ENCODE measurements at places on chromosomes 7 and 10.

- DNase-seq: no peak
These were observed 20.1 kb upstream of the COL13A1 start for GRCh38 chr10:69781576-69781975.

DNA sequence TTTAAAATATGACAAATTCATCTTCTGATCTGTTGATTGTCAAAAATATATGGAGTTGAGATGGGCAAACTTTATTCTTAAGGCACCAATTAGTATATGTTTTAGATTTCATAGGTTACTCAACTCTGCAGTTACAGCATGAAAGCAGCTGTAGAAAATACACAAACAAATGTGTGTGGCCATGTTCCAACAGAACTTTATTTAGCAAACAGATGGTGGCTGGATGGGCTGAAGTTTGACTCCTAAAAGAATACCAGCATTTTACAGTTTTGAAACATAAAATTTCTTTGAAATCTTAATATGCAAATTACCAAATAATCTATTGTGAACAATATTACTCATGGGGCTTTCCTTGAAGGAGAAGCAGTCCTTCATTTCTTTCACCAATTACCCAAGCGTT, 1206.0 kb upstream of the LRRTM3 start:
- DNase-seq: no peak

DNA sequence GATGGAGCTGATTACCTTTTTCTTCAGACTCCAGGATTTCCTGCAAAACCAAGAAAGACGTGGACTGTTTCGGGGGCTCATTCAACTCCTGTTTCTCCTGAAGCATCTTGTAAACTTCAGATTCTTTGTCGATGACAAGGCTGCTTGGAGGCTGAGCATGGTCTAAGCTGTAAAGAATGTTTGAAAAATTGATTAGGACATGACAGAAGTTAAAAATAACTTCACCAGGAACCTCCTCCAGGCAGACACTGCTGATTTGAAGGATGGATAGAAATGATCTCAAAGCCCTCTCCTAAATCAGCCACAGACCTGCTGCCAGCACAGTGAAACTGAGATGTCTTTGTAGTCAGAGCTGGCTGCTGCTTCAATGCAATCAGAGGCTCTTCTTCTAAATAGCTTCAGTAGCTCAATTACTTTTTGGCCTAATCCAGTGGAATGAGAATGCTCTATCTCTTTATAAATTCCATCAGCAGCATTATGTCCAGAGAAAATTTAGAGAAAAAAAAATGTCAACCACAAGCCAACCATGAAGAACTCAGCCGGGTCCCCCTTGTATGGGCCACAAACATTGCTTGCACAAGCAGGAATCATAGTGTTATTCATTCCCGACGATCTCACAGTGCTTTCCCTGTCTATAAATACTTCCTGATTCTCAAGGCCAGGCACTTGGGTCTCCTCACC, 43.5 kb downstream of the PDLIM1 start:
- no peak for DNase-seq

DNA sequence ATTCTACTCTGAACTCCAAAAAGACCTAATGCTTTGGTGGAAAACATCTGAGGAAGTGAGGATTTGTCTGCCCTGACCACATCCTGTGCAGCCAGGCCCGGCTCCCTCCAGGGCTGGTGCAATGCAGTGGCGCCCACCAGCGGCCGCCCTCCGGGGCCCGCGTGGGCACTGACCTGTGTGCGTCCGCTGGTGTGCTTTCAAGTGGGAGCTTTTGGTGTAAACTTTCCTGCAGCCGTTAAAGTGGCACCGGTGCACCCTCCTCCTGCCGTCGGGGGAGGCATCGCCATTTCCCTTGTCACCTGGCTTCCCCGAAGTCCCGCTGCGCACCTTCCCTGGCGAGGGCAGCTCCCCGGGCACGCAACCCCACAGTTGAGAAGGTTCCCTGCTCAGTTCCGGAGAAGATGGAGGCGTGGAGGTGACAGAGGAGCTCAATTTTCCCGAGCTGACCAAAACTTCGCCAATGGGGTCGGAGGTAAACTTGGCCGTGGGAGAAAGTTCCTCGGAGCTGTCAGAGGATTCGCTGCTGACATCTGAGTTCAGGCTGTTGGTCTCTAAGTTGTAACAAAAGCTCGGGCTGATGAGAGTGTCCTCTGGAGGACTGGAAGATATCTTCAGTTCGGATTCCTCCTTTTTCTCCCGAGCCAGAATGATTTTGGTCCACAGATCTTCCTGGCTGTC, 3.4 kb downstream of the KLF6 start:
- no peak for DNase-seq

GRCh38 chr7:49520951-49521350, 252.5 kb upstream of the VWC2 start:
- DNase-seq: no peak

DNA sequence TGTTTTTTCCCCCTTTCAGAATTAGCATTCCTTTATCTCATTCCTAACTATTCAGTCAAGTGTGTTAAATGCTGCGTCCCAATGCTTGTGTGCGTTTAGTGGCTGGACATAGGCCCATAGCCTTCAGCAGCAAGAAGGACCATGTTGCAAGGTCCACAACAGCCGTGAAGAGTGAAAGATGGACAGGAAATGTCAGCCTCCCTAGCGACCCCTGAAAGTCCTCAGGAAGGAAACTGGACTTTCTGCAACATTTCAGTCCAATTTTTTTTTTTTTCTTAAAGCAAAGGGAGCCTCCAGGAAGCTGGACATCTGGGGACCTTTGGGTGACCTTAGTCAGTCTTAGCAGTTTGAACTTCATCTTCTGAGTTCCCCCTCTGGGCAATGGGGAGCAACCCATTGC, 550.7 kb upstream of the MGMT start:
- no peak for DNase-seq

- DNase-seq: peak; percentile 69
These were observed 48.7 kb upstream of the FXYD4 start for GRCh38 chr10:43322769-43323168.

DNA sequence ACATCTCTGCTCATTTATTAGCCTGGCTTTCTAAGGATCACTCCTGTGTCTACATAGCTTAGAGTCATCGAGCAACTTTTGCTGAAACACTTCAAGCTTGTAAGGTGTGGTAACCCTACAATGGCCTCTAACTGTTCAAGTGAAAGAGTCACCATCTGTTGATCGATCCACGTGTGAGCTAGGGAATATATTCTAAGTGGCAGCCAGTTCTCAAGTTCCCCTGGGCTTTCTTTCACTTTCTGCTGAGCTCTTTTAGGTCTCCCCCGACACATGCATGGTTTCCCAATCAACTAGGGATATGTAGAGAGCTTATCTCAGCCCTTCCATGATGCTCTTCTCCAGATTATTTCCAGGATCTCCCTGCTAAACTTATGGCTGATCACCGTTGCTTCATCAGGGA, 15.5 kb downstream of the AOAH start:
- no peak for DNase-seq

- no peak for DNase-seq
These were observed 40.8 kb upstream of the CTBP2 start for GRCh38 chr10:125201108-125201524.

GRCh38 chr7:153401795-153402720, 642.5 kb downstream of the ACTR3B start:
- DNase-seq: no peak

GRCh38 chr10:57338823-57339558, 928.7 kb downstream of the IPMK start:
- DNase-seq: no peak

GRCh38 chr10:105354010-105354409, 712.9 kb downstream of the SORCS3 start:
- no peak for DNase-seq

DNA sequence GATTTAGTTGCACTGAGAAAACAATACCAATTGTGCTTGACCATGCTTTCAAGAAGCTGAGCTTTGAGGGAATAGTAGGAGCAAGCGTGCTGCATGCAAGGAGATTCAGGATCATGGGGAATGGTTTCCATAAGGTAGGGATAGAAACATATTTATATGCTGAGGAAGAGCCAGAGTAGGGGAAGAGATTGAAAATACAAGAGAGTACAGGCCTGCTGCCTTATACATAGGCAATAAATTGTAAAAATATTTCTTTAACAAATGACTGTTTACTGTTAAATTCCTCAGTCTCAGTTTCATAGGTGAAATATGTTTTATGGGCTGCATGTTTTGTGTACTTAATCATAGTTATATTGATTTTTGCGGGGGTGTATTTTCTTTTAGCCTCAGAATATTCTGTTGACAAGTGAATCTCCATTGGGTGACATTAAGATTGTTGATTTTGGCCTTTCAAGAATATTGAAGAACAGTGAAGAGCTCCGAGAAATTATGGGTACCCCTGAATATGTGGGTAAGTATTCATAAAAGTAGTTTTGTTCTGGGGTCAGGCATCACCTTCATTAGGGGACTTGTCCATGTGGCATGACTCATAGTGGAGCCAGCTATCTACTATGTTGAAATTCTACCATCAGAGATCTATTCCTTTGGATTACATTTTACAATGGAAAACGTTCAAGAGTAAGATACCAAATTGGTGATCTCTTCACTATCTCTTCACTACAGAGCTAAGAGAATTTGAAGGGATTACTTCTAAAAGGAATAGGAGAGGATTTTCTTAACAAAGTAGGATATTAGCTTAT, 36.5 kb downstream of the STK17A start:
- no peak for DNase-seq

GRCh38 chr7:2517678-2518507, 1.7 kb upstream of the LFNG start:
- no peak for DNase-seq

DNA sequence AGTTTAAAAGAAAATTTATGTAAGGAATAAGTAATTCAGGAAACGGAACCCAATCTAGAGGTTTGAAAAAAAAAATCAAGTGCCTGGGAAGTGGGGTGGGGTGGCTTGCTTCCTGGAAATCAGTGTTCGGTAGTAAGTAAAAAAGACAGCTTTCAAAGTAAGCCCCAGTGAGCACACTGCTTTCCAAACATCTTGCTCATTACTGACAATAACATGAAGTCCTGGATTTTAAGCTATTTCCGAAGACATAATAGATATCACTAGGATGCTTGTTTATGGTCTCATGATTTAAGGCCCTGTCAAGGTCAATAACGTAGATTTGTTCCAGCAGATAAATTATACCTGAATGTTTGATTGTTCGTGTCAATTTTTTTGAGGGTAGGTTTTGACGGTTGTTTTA, 1.3 kb downstream of the STAMBPL1 start:
- no peak for DNase-seq

DNA sequence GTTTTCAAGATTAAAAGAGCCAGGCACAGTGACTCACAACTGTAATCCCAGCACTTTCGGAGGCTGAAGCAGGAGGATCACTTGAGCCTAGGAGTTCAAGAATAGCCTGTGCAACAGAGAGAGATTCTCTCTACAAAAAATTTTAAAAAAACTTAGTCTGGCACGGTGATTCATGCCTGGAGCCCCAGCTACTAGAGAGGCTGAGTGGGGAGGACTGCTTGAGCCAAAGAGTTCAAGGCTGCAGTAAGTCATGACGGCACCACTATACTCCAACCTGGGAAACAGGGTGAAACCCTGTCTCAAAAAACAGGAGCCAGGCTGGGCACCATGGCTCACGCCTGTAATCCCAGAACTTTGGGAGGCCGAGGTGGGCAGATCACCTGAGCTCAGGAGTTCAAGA, 86.6 kb upstream of the KCTD7 start:
- no peak for DNase-seq

- no peak for DNase-seq
These were observed 69.9 kb downstream of the FOXL3 start for GRCh38 chr7:359766-360361.

GRCh38 chr7:43653891-43654504, 71.1 kb downstream of the STK17A start:
- no peak for DNase-seq

DNA sequence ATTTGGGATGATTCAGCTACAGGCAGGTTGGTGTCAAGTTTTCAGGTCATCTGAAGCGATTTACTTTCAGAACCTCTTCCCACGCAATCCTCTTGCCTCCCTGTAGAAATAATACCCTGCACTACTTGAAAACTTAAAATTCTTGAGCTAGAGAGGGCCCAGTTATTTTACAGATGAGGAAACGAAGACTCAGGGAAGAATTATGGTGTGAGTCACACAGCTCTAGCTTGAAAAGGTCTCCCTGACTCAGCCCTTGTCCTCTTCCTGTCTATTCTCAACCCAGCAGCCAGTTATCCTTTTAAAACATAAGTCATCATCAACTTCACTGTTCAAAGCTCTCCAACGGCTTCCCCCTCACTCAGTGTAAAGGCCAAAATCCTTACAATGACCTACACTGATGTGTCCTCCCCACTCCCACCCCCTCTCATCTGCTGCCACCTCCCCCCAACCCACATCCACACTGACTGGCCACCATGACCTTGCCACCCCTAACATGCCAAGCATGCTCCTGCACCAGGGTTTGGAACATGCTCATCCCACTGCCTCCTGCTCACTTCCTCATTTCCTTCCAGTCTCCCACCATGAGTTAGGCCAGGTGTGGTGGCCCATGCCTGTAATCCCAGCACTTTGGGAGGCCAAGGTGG, 3.4 kb downstream of the DNMBP start:
- no peak for DNase-seq

DNA sequence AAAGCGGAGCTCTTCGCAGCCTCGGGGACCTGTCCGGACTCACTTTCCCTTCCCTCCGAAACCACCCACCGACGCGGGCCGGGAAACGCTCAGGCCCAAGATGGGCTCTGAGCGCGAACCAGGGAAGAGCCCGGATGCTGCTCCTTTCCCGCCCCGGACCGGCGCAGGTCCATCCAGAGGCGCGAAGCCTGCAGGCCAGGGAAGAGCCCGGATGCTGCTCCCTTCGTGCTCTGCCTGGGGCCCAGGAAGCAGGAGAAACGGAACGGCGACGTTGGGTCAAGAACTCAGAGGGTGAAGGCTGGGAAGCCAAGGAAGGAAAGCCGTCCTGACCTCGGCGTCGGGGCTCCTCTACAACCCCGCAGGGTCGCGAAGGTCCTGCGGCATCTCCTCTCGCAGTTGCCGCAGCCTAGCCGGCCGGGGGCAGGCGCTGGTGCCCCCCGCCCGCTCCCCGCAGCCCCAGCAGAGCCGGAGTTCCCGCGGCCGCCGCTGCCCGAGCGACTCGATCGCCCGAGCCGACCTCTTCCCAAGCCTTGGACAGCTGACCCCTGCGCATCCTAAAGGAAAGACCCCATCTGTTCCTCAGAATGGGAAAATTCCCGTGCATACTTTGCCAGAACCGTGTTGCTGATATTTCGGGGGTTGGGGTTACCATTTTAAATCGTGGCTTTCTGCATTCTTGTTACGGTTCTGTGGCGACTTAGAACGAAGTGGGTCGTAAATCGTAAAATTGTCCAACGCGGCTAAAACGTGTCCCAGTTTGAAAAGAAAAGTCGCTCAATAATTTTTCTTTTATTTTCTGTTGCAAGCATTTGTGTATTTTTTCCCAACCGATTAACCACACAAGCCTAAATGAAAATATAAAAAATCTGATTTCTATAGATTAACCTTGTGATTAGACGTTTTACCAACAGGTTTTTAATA, 7.5 kb downstream of the HOXA1 start:
- no peak for DNase-seq

- DNase-seq: no peak
These were observed 21.4 kb downstream of the STAMBPL1 start for GRCh38 chr10:88901206-88901983.

- no peak for DNase-seq
These were observed 156.9 kb upstream of the PCBD1 start for GRCh38 chr10:71045204-71045809.

GRCh38 chr10:78947226-78947625, 121.5 kb upstream of the ZMIZ1 start:
- no peak for DNase-seq

GRCh38 chr10:25707976-25708671, 225.9 kb upstream of the MYO3A start:
- no peak for DNase-seq

Data from stimulated activated CD4-positive, alpha-beta T cell treated with anti-CD3 and anti-CD28 coated beads, Interleukin-15, amount 100 ng/mL, for 1 hour (primary cell).